Right lung (tissue), 10 donors: ENCODE measurements at places on chromosomes 2 and 18.

DNA sequence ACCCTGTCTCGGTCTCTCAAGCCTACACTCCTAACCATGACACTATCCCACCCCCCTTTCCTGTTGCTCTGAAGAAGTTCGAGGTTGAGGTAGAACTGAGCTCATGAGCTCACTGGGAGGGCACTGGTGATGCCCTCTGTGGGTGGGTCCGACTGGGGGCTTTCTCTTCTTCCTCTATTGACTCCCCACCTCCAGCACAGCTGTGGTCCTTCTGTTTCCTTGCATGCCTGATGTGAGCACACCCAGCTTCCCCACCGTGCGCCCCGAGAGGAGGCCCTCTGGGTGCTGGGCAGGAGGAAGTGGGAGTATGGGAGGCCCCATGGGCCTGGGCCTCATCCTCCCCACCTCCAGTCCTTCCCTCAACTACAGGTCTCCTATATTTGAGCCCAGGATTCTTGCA is 20.9 kb downstream of the SPEG start:
- no peak for DNase-seq

DNA sequence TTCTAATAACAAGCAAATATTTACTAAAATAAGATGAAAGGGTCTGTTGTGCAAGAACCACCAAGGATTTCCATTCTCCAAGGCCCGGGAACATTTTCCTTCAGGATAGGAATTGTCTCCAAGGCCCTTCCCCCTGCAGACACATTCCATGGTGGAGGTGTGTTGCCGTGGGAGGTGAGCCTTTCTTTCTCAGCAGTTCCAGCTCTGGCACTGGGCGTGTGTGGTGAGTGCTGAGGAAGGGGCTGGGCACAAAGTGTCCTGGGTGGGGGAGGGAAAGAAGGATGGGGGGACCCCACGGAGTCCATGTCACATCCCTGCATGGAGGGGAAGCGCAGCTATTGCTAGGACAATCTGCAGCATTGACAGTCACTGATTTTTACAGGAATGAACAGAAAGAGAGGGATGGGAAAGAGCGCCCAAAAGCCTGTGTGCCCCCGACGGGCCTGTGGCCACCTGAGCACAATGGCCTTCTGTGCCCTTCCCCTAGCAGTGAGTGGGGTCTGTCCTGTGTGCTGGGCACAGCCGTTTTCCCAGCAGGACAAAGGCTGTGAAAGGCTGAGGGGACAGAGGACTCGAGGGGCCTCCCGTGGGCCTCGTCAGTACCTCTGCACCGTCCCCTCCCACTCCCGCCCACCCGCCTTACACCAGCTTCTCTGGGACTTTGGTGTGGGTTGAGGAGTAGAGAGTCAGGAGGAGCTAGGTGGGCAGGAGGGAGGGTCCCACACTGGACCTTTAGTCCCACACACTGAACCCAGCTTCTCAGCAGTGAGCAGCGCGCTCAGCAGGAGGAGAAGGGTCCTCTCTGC is 79.8 kb downstream of the PTGR3 start:
- DNase-seq, result no peak

DNA sequence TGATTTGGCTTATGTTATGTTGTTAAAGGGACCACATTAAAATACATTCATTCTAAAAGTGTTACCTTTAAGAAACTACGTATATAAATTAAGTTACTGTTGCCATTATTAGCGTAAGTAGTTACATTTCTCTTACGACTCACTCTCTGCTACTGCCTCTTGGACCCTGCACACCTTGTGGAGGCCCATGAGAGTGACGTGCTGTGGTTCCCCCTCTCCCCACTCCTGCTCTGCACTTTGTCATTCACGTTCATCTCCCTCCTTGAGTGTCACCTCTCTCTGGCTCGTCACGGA is 830 bp upstream of the MERTK start:
- no peak for DNase-seq

DNA sequence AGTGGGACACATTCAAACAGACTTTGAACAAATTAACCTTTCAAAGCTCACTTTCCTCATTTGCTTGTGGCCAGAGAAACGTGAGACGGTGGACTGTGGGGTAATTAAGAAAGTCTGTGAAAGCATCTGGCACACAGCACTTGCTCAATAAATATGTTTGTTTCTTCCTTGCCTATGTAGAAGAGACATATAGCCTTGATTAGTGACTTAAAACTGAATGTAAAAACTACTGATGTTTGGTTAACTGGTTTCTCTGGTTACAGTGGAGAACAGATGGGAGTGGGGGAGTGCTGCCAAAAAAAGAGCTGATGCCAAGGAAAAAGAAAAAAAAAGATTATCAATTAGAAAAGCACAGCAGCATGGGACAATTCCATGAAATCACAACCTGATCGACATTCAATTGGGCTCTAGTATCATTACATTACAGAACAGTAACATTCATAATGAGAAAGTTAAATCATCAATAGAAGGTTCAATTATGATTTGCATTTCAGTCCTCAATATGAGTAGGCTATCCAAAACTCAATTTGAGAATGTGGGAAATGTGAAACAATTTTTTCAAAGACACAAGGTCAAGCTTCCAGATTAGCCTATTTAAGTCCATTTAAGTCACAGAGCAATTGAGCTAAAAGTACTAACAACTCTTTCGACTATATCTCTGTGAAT is 14.7 kb downstream of the CUL3 start:
- peak; percentile 37 for DNase-seq

DNA sequence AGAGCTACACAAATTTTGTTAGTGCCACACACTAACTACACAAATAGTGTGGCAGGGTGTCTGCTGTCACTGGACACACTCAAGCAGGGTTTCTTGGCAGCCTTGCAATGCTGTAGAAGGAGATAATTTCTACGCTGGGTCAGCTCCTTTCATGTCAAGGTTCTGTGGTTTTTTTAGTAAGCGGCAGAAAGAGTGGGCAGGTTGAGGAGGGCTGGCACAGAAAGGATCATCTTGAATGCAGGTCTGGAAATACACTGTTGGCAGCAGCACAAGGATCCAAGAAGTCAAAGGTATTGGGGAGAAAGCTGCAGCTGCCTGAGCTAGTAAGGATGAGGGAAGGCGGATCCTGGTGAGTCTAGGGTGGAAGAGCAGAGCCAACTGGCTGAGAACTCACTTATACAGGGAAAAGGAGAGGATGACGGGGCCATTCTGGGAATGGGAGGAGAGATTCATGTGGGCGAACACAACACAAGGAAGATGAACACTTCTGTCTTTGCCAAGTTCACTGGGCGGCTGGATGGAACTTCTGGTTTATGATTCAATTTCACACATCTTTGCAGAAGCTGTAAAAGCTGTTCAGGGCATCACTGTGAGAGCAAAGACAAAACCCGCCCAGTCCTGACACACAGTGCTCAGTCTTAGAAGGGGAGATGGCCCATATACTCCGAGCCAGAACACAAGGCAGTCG is 16.9 kb upstream of the CYRIA start:
- no peak for DNase-seq

GRCh38 chr2:38613126-38613848 is 10.6 kb upstream of the HNRNPLL start:
- DNase-seq, result no peak

- DNase-seq, result no peak
These were observed 25.2 kb downstream of the PDIA6 start for GRCh38 chr2:10787176-10787968.

DNA sequence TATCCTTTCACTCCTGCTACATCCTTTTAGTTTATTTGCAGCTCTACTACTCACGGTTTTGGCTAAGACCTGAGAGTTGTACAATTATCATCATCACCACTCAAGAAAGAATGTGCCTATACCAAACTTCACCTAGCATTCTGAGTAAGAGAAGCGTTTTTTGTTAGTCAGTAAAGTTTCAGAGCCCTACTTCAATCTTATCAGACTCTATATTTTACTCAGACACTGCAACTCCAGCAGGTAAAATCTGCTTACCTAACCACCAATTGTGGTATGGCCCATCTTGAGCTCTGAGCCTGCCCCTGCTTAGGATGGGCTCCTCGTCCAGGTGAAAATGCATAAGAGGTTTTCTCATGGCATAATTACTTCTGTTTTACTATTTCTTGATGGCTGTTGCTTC is 37.1 kb downstream of the ICOS start:
- DNase-seq, result no peak

DNA sequence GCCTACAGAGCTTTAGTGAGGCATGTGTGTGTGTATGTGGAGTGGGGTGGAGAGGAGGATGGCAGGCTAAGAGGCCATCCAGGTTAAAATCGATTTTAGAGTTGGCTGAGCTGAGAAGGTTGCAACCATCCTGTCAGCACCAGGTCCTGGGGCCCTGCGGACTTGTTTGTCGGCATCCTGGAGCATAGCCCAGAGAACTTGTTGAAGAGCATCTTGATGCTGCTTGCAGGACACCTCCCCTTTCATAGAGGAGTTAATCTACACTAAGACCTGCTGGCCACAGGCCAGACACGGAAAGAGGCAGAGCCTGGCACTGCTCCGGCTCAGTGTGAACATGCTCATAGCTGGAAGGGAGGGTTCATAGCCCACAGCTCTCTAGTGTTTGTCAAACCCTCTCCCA is 72.1 kb upstream of the RGPD5 start:
- peak; percentile 57 for DNase-seq

GRCh38 chr2:218323526-218324472 is 31.5 kb upstream of the TMBIM1 start:
- peak; percentile 75 for DNase-seq

GRCh38 chr2:68469935-68470334 is 2.5 kb downstream of the APLF start:
- no peak for DNase-seq

GRCh38 chr2:204341887-204342276 is 203.4 kb upstream of the PARD3B start:
- DNase-seq, result no peak

- peak; percentile 65 for DNase-seq
These were observed 160.7 kb upstream of the NT5C1B start for GRCh38 chr2:18749912-18750526.

DNA sequence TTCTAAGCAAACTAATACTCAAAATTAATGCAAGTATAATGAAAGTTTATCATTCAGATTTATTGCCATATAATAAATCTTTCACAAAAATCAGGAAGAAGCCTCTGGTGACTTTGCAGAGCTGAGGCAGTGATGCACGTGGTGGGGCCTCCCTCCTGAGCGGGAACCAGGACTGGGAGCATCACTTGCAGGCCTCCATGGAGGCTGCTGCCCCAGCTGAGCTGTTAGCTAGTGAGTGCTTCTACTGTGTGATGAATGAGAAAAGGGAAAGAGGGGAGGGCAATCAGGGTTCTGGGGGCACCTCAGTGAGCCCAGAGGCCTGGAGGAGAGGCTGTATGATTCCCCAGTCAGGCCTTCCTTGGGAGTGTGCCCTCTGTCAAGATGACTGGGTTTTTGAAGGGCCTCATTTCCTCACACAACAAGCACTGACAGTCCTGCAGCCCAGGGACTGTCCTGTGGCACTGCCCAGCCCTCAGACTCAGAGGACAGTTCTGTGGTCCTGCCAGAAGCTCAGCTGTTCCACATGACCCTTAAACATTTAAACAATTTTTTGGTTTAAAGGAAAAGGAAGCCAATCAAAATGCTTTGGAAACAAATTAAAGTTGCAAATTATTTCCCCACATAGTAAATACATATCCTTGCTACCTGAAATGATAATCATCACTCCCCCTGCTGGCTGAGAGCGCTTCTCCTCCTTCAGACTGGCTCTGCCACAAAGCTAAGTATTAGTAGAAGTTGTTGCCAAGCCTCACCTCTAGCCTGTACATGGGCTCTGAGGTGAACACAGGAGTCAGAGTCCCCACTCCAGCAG is 90.9 kb upstream of the SMAD7 start:
- no peak for DNase-seq

DNA sequence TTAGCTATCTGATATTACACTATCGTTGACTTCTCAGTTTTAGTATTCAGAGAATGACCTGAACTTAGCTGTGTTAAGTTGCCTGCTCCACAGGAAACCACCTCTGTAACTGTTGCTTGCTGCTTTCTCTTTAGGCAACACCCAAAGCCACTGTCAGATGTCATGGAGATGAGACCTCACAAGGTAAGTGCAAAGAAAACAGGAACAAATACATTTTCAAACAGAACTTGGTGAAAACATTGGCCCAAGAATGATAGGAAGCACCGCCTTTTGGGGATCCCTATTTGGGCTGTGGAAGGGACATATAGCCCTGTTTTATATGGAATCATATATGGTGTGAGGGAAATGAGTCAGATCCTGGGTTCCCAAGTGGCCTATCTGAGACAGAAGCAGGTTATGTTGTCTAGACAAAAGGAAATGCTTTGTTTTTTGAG is 143.4 kb downstream of the UBE2E3 start:
- DNase-seq, result no peak

DNA sequence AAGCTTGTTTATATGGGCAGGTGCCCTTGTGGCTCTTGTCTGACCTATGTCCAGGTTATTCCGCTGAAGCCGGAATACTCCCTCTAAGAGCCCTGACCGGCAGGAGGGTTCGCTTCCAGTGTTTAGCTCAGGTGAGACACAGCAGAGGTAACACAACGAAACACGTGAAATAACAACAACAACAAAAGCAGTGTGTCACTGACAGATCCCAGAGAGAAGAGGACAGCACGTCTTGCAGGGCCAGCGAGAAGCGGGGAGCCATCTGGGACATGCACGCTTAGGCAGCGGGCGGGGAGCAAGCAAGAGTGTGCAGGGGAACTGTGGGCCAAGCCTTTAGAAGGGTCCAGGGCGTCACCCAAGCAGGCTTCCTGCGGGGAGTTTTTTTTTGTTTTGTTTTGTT is 17.1 kb upstream of the ZDBF2 start:
- DNase-seq, result no peak

DNA sequence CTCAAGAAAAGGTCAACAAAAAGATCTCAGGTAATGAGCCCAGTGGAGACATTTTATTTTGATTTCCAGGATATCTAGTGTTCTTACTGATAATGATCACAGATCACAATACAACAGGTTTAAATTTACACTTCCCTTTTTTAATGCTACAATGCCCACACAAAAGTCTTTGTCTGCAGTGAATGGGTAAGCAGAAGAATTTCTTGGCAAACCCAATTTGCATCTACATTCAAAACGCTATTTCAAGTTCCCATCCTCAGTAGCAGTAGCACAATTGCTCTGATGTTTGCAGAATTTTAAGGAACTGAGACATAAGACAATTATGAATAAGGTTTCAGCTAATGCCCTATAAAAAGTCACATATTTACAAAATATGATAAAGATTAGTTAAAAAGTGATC is 929.4 kb upstream of the PIK3C3 start:
- no peak for DNase-seq

- DNase-seq, result no peak
These were observed 19.9 kb upstream of the BCL2L11 start for GRCh38 chr2:111100765-111101162.

- DNase-seq, result peak; percentile 47
These were observed 231.7 kb downstream of the PARD3B start for GRCh38 chr2:204776781-204777559.

DNA sequence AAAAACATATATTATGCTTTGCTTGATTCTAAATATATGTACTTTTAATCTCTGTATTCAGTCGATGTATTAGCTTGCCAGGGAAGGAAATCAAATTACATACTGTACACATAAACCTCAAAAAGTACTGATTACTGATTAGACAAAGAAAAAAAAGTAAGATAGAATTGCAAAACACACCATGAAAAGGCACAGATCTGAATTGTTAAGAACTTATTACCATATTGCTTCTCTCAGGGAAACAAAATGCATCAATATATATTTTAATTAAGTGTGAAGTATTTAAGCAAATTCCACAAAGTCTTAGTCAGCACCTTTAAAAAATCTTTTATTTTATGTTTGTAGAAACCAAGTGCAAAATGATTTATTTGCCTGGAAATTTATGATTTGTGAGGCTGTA is 309.3 kb downstream of the RNF144A start:
- no peak for DNase-seq

- no peak for DNase-seq
These were observed 297.3 kb downstream of the CYRIA start for GRCh38 chr2:16368328-16368727.
